Activated CD8-positive, alpha-beta memory T cell treated with anti-CD3 and anti-CD28 coated beads, Interleukin-2, amount 10 ng/mL, durations not matched to agents 7 days and 5 days (primary cell): ENCODE measurements at places on chromosomes 11 and 22.
A peak's percentile ranks its signal among the peaks of the same experiment; 100 is the strongest.

GRCh38 chr11:128324531-128325141 is 262.7 kb downstream of the ETS1 start:
- DNase-seq = peak; percentile 95

- DNase-seq = no peak
Observed at GRCh38 chr22:20573833-20574615, 66.6 kb downstream of the MED15 start.

GRCh38 chr22:45336971-45337431 is 27.3 kb downstream of the FAM118A start:
- no peak for DNase-seq

DNA sequence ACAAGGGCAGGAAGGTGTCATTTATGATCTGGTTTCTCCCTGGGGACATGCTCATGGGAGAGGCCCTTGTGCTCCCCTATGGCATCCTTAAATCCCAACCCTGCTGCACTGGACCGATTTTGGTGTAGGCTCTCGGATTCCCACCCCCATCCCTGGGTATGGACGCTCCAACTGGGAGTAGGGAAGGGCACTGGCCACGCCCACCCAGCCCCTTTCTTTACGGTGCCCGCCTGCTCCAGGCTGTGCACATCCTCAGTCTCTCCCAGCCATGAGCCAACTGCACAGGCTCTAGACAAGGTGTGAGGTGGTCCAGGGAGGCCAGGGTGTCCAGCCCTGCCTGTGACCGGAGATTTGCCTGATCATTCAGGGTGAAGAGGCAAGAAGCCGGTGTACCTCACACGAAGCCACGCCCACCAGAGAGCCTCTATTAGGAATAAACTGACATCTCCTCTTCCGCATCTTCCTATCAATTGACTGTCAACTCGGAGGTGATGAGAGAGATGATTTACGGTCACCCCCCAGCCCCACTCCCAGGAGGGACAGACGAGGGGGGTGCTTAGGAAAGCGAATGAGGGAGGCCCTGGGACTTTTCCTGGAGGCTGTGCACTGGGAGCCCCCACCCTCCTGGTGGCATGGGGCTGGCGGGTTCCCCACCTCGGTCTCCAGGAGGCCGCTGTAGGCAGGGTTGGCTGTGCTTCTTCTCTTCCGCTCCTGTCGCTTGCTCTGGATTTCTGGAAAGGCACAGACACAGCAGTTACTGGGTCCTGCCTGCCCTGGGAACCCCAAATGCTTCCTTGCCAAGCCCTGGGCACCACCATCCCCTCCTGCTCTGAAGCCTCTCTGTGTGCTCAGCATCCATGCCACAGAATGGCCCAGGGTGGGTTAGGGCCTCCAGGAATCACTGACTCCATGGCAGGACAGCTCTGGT is 116.7 kb downstream of the PHF21B start:
- DNase-seq = no peak

DNA sequence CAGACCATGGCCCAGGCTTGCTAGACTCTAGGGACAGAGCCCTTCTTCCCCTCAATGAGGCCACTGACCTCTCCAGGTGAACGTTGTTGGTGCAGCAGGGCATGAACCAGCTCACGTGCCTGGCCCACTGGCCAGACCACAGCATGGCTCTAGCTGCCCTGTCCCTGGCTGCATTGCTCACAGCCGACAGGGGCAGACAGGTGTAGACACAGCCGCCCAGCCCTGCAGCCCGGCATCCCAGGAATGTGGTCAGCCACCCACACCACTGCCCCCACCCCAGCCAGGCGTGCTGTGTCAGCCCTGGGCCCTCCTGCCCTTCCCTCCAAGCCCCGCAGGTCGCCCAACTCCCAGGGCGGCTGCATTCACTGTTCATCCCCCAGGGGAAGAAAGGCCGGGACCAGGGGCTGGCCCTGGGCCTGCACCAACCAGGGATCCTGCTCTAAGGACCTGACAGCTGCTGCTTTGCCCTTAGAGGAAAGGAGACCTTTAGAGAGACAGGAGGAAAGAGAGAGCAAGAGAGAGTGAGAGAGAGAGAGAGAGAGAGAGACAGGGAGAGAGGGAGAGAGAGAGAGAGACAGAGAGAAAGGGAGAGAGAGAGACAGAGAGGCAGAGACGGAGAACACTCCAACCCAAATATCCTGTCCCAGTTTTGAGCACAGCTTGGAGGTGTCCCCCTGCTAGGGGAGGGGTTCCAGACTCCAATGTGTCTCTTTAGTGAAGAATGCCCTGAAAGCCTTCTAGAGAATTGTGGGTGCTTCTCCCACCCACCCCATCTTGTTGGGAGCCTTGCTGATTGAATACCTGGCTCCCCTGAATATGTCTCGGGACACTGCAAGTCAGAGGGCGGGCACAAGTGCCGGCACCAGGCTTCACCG is 44.2 kb upstream of the LINC01488 start:
- DNase-seq = no peak

GRCh38 chr22:29997516-29997915 is 82.7 kb upstream of the HORMAD2 start:
- no peak for DNase-seq

DNA sequence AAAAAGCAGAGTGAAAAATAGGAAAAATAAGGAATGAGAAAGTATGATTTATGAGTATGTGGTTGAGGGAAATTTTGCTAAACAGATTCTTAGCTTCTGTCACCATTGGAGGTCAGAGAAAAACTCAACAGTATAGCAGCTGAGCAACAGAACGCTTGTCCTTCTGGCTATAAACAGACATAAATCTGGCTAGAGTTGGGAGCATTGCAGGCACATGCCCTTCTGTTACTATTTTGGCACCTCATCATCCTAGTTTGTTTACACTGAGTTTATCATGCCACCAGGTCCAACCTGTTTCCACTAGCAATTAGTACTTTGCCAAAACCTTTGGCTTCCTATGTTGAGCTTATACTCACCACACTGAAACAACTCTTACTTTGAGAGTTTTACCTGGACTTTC is 6.9 kb downstream of the UBE4A start:
- no peak for DNase-seq

GRCh38 chr11:76787911-76788596 is 4.9 kb downstream of the TSKU start:
- DNase-seq = no peak

DNA sequence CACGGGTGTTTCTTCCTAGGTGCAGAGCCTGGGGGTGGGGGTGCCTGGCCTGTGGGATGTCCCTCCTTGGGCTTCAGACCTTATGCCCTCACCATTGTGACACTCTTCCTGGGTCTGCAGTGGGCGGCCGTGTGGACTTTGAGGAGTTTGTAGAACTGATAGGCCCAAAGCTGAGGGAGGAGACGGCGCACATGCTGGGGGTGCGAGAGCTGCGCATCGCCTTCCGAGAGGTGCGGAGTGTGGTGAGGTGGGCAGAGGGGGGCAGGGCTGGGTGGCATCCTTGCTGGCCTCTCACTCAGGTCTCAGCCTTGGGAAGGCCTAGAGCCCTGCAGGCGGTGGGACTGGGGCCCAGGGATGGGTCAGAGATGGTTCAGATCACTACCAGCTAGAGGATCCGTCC is 2.3 kb downstream of the CABP4 start:
- no peak for DNase-seq

DNA sequence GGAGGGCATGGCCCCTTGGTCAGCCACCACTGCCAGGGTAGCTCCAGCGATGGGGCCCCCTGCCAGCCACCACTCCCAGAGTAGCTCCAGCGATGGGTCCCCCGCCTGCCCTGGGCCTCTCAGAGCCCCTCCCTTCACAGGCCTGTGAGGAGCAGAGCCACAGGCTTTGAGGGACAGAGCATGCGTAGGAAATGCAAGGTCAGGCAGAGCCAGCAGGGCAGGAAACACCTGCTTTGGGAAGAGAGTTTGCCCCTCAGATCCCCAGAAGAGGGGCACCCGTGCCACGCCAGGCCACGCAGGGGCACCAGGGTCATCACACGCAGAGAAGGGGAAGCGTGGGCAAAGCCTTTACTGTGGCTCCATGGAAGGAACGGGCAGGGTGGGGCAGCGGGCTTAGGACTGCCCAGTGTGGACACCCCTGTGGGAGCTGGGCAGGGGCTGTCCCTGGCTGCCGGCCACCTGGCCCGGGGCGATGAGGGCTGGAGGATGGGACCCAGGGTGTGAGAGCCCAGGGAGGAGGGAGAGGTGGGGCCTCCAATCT is 477.8 kb downstream of the BRD1 start:
- DNase-seq = no peak

DNA sequence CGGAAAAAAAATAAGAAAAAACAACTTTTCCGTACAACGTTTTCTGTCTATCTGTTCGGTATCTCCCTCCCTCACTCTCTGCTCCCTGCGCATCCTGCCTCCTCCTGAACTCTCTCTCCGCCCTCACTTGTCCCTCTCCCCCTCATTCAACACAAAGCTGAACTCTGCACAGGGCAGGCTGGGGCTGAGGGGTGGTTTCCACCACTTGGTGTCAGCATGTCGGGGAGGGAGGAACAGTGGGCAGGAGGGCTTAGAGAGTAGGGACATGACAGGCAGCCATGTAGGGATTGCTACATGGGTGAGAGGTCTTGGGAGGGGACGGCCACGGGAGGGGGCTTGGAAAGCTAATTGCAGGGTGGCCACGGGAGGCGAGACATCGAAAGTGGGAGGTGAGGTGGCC is 17.6 kb downstream of the SLC22A12 start:
- DNase-seq = no peak

DNA sequence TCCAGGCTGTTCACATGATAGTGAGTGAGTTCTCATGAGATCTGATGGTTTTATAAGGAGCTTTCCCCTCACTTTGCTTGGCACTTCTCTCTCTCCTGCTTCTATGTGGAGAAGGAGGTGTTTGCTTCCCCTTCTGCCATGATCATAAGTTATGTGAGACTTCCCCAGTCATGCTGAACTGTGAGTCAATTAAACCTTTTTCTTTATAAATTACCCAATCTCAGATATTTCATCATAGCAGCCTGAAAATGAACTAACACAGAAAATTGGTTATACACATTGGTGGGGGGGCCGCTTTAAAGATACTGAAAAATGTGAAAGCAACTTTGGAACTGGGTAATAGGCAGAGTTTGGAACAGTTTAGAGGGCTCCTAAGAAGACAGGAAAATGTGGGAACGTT is 741.1 kb upstream of the LUZP2 start:
- no peak for DNase-seq

DNA sequence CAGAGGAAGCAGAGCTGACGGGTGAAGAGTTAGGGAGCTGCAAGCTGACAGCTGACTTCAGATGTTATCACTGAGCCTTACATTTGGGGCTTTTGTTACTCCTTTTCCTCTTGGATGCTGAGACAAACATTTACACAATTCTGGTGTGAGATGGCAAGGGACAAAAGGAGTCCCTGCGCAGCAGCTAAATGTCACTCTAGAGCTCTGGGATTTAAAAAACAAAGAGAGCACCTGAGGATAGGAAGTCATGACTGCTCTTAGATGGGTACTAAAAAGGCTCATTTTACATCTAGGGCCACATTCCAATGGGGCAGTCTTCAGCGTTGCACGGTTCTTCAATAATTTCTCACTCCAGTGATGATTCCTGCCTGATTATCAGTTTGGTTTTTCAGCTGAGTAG is 204.5 kb downstream of the RAB38 start:
- no peak for DNase-seq

DNA sequence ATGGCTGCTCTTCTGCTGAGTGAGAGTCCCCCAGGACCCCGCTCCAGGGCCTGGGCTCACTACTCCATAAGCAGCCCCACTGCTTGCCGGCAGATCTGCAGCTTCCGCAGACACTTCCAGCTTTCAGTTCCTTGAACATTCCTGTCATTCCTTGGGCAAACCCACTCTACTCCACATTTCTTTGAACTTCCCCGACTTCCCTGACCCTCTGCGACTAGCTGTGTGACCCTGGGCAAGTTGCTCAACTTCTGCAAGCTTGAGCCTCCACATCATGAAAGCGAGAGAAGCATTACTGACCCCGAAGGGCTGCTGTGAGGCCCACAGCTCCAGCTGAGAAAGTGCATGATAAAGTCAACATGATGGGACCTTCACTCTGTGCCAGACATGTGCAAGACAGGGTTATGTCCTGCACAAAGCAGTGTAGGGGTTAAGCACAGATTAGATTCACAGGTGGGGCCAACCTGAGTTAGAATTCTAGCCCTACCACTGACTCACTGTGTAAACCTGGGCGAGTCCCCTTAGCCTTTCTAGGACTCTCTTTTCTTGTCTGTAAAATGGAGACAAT is 51.8 kb downstream of the THAP12 start:
- no peak for DNase-seq

DNA sequence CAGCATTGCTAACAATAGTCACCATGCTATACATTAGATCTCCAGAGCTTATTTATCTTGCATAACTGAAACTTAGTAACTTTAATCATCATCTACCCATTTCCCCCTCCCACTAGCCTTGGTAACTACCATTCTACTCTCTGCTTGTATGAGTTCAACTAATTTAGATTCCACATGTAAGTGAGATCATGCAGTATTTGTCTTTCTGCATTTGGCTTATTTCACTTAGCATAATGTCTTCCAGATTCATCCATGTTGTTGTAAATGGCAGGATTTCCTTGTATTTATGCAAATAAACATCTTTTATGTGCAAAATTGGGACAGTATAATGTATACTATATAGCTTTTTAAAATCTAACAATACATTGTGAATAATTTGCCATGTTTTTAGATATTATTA is 66.0 kb upstream of the ZBED5 start:
- no peak for DNase-seq

DNA sequence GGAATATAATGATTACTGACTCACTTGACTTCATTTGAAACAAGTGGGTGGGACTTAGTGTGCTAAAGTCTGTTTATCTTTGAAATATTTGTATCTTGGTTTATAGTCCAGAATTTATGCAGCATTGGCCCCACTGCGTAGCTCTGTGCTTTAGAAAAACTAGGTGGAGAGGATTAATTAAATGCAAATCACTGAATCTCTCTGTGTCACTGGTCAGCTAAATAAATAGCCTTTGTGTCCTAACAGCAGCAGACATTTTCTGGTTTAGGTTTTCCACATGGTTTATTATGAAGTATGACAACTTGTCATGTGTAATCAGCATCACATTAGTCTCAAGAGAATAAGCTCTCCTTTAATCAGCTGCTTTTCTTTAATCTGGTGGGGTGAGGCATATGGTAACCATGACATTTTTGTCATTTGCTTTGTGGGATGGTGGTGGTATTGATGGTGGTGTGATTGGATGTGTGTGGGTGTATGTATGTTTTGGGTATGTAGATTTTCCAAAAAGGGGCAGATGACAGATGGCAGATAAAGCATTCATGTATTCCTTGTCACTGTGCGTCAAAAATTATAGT is 33.9 kb downstream of the BCL2L13 start:
- DNase-seq = no peak
